ENCODE measurements at places on chromosomes 7 and 10. TPM values are rescaled to one million over a fixed set of nuclear protein-coding genes. Genes with fewer than 3 reads are reported as not detected.

The FFAR4 gene
- total RNA-seq = not detected

The NODAL gene
- 6.3 TPM for total RNA-seq

DNA sequence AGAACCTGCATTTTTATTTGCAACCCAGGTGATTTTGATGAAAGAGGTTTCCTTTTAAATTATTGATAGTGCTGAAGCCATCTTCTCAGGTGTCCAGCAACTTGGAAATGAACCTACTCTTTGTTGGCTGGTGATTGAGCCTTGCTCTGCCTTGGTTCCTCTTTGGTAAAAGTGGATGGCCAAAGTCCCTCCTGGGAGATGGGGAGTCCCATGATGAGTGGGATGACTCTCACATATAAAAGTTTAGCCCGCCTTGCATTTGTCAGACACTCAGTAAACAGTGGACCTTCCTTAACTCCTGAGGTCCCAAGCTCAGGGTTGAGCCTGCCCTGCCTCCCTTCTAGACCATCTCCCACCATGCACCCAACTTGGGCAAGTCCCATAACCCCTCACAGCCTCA lies 28.9 kb upstream of the KAT6B start:
- no peak for DNase-seq

The ABCF2 gene
- total RNA-seq = 51.0 TPM

DNA sequence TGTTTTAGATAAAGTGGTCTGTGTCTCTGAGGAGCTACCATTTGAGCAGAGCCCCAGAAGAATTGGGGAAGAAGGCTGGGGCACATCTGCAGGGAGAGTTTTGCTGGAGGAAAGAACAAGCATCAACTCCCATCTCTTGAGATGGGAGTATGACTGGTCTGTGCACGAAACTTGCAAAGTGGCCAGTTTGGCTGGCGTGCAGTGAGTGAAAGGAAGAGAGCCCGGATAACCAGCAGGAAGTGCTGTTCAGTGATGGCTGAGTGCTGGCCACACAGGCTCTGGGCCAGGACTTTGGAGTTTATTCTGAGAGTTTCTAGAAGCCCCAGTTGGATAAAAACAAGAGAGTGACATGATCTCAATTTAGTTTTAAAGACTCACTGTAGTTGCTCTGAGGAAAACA lies 34.4 kb upstream of the SVIL start:
- DNase-seq = no peak

DNA sequence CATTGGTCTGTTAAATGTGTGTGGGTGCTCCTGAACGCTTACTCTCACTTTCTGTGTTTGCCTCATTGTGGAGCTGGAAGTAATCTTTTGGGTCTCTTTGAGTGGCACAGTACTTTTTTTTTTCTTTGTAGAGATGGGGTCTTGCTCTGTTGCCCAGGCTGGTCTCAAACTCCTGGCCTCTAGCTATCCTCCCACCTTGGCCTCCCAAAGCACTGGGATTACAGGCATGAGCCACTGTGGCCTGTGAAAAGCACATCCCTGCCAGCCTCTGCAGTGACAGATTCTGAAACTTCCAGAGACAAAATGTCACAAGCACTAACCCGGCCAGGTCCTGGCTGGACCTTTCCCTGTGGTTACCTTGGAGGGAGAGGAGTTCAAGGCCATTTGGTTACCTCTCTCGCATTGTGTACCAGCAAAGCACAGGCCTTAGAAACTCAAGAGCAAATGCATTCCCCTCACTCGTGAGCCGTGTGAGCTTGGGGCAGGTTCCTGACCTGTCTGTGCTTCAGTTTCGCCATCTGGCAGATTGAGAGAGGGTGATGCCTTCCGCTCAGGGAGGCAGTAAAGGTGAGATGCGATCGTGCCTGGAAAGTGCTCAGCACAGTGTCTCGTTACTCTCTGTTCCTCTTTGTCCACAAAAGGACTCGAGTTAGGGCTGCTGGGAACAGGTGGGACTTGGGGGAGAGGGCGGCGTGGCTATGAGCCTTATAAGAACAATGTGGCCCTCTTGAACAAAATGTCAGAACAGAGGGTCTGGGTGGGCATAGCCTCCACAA lies 72.6 kb upstream of the SEPHS1 start:
- DNase-seq = no peak

DNA sequence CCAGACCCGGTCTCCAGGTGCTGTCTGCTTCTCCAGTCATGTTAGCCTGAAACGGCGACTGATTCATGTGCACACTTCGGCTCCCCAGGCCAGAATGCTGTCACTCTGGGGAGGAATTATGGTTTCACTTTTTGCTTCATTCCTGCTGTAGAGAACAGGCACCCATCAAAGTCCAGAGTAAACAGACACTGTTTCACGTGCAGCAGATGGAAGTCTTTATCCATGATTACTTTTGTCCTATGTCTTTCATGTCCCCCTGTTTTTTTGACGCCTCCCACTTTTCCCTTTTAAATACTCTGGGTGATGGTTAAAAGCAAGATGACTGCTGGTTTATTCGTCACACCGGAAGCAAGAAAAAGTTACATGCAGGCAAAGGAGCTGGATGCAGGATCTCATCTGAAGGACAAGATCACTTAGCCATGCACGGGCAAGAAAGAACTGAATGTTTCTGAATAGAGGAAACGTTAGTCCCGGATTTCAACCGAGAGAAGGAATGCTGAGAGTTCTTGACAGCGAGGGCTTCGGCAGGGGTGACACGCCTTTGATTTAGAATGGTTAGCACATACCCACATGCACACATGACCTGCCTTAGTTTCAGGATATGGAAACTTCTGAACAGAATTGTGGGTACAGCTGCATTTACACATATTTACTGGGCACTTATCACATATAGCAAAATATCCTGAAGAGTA lies 250.0 kb upstream of the KLF6 start:
- DNase-seq = no peak

GRCh38 chr10:12638103-12638502 lies 288.8 kb downstream of the CAMK1D start:
- DNase-seq = no peak

- DNase-seq = peak; percentile 64
These were observed 1.4 kb downstream of the OTUD1 start for GRCh38 chr10:23439961-23440889.

GRCh38 chr10:74297389-74298080 lies 146.5 kb downstream of the ADK start:
- no peak for DNase-seq

DNA sequence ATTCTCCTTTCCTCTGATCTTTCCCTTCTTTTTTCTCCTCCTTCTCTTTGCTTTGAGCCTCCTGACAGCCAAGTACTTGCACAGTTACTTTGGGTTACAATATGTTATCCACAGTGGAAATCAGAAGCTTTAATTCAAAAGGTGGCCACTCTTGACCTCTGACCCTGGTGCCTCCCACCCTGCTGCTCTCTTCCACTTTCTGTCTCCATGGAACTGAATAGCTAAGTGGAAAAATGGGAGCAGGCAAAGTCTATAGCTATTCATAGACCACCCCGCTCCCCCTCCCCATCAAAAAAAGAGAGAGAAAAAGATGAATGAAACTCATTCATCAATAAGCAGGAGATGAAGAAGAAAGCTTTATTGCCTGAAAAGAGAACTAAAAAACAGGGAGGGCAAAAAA lies 39.4 kb downstream of the PTN start:
- no peak for DNase-seq

DNA sequence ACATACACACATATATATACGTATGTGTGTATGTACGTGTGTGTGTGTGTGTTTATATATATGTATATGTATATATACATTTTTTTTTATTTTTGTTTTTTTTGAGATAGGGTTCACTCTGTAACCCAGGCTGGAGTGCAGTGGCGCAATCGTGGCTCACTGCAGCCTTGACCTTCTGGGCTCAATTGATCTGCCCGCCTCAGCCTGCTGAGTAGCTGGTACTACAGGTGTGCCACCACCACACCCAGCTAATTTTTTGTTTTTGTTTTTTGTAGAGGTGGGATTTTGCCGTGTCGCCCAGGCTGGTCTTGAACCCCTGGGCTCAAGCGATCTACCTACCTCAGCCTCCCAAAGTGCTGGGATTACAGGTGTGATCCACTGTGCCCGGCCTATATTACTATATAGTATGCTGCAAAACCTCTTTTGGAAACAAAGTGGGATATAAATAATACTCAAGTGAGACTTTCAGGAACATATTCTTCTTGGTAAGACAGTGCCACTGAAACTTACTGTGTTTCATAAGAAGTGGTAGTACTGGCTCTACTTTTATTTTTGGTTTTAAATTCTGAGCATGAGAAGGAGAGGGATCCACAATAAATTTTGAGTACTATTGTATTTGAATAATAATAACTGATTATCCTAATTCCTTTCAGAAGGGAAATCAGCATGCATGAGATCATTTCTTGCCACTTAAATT lies 51.0 kb downstream of the MLLT10 start:
- DNase-seq = no peak

GRCh38 chr7:105353752-105354328 lies 34.9 kb downstream of the SRPK2 start:
- no peak for DNase-seq

DNA sequence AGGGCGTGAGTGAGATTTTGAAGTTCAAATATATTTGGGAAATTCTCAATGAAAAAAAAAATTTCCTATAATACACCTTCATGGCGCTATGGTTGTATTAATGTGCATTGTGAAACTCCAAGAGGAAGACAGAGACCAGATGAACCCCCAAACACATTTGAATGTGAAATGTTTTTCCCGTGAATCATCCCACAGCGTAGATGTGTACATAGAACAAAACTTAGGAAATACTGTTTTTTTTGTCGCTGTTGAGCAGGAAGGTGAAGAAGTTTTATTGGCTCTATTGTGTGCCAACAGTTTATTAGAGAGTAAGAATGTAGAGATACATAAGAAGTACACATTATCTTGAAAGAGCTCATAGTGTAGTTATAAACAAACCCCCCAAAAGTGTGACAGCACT lies 134.0 kb downstream of the KCND2 start:
- no peak for DNase-seq

The SEC31B gene
- 4.1 TPM for total RNA-seq

GRCh38 chr7:28123752-28124151 lies 56.8 kb downstream of the JAZF1 start:
- no peak for DNase-seq

The FLNC gene
- 12.0 TPM for total RNA-seq

The DAGLB gene
- total RNA-seq = 27.0 TPM

DNA sequence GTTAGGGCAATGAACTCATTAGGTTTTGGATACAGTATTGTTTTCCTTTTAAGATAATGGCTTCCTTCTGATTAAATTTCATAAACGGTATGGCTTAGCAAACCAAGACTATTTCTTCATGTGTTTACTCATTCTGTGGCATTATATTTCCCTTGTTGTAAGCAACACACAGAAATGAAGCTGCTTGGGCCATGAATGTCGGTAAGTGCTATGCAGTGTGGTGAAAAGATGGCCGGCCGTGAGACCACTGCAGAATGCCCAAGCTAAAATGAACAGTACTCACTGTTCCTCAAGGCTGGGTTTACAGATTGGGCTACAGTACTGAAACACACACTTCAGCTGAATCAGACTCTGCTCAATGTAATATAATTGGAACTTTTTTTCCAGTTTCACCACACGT lies 8.1 kb downstream of the APBB1IP start:
- DNase-seq = no peak

DNA sequence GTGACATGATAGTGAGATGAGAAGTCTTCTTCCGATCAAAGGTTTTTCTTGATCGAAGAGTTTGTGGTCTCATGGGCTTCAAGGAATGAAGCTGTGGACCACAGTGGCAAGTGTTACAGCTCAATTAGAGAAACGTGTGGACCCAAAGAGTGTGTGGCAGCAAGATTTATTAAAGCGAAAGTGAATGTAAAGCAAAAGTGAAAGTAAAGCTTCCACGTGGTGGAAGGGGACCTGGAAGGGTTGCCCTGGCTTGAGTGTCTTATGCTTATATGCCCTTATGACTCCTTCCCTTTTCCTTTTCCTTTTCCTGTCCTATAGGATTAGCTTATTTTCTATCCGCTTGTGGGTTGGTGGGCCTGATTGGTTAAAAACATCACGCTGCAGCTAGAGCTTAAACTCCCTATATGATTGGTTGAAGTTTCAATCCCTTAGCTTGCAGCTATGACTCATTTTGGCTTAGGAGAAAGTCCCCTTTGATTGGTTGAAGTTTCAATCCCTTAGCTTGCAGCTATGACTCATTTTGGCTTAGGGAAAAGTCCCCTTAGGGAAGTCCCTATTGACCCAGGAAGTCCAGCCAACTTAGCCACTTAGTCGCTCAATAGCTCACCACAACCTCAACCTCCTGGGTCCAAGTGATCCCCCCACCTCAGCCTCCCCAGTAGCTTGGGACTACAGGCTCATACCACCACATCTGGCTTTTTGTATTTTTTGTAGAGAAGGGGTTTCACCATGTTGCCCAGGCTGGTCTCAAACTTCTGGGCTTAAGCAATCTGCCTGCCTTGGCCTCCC lies 34.7 kb downstream of the MRPS24 start:
- DNase-seq = no peak

GRCh38 chr10:23338155-23338828 lies 6.3 kb downstream of the C10orf67 start:
- no peak for DNase-seq

- no peak for DNase-seq
These were observed 514.2 kb downstream of the ARL4A start for GRCh38 chr7:13201628-13202027.

DNA sequence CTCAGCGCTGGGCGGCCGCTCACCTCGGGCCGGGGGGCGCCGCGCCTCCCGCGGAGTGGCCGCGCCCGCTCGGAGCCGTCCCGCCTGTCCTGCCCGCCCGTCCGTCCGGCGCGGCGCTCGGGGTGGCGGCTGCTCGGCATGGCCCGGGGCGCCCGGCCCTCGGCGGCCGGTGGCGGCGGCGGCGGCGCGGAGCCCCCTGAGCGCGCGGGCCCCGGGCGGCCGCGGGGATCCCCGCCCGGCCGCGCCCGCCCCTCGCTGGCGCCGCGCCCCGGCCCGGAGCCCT lies 338 bp downstream of the SDK1 start:
- no peak for DNase-seq

DNA sequence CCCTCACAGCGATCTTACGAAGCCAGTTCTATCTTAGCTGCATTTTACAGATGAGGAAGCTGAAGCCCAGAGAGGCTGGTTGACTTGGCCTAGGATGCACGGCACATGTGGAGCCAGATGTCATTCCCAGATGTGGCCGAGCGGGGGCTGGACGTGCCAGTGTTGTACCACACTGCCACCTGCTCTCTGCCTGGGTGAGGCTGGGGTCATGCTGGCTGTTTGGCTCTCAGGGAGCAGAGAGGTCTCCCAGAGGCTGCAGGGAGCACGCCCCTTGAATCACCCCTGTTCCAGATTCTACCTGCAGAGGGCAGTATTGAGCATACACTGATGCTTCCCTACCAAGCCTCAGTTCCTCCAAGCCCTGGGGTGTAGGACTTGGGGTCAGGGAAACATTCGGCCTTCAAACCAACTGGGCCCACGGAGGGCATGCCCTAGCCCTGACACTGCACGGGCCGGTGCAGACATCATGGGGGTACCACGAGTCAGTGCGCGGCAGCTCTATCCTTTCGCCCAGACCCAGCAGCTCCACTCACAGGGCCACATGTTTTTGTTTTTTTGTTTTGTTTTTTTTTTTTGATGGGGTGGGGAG lies 3.8 kb upstream of the GTF2IRD1 start:
- DNase-seq = peak; percentile 97

- DNase-seq = no peak
These were observed 8.2 kb downstream of the TMEM270 start for GRCh38 chr7:73869011-73869798.

The CARD11 gene
- total RNA-seq = 29.8 TPM
